Spinal cord (tissue), 10 donors: ENCODE measurements at places on chromosomes 2 and 18.

DNA sequence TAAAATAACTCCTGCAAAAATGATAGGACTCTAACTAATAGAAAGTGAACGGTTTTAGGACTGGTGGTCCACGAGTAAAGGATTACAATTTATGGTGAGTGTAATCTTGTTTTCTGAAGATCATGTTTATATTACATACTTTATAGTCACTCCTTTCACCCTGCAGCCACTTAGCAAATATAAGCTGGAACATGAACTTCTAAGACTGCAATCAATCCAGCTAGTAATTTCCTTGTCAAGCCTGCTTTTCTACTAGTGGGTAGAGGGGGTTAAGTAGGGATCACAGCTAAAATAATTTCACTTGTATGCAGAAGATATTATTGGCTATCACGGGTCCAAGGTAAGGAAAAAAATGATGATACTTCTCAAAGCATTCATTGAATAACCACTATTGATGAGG, 125.5 kb upstream of the NETO1 start:
- no peak for DNase-seq

DNA sequence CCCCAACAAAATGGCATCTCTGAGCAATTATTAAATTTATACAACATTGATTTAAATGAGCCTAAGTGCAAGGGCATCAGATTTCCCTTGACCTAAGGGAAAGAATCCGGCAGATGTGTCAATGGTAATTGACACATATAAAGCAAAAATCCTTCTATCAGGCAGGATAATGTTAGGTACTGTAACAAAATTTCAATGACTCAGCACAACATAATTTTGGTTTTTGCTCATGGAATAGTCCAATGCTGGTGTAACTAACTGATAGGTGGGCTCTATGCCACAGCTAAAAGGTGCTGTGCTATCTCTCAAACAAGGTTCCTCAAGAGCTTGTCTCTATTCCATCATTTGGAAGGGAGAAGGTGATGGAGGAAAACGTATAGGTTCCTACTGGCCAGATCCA, 68.3 kb upstream of the MEIS1 start:
- DNase-seq, result no peak

GRCh38 chr2:102061962-102062795, 70.4 kb downstream of the IL1R2 start:
- no peak for DNase-seq

GRCh38 chr2:187377340-187377739, 70.7 kb downstream of the CALCRL start:
- no peak for DNase-seq

DNA sequence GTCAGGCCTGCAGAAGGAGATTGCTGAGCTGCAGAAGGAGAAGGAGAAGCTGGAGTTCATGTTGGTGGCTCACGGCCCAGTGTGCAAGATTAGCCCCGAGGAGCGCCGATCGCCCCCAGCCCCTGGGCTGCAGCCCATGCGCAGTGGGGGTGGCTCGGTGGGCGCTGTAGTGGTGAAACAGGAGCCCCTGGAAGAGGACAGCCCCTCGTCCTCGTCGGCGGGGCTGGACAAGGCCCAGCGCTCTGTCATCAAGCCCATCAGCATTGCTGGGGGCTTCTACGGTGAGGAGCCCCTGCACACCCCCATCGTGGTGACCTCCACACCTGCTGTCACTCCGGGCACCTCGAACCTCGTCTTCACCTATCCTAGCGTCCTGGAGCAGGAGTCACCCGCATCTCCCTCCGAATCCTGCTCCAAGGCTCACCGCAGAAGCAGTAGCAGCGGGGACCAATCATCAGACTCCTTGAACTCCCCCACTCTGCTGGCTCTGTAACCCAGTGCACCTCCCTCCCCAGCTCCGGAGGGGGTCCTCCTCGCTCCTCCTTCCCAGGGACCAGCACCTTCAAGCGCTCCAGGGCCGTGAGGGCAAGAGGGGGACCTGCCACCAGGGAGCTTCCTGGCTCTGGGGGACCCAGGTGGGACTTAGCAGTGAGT, 19.4 kb downstream of the FOSL2 start:
- DNase-seq, result no peak

DNA sequence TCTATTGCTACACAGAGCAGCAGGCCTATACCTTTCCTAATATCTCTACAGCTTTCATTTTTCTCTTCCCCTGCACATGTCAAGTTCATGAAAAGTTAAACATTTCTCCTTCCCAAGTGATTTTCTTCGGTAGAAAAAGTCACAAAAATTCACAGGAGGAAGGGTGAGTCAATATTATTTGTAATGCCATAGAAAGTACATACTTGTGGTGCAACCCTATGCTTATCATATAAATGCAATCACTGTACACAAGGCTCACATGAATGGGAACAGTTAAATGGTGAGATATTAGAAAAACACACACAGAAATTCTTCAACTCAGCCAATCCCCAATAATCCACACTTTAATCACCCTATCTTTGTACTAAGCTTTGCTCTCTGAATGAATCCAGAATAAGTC, 651.6 kb downstream of the LRRTM4 start:
- DNase-seq, result no peak

GRCh38 chr18:47898055-47898454, 32.4 kb downstream of the SMAD2 start:
- no peak for DNase-seq

DNA sequence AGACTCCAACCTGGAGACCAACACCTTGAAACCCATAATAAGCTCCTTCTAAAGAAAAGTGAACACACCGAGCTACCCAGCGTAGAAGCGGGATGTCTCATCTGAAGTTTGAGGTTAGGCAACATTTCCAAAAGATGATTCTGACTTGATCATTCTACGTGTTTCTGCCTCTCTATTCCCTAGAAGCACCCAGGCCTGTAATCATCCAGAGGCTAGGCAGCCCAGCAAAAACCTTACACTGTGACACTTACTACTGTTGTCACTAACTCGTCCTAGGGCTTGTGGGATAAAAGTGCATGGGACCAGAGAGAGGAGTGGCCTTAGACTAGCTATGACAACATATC, 1.4 kb downstream of the ZBTB14 start:
- DNase-seq, result peak; percentile 3

- no peak for DNase-seq
Observed at GRCh38 chr18:54776282-54776977, 51.8 kb upstream of the RAB27B start.

GRCh38 chr2:54594048-54594447, 129.4 kb upstream of the EML6 start:
- DNase-seq, result no peak

GRCh38 chr2:190553254-190553653, 18.7 kb upstream of the NEMP2 start:
- DNase-seq, result no peak

DNA sequence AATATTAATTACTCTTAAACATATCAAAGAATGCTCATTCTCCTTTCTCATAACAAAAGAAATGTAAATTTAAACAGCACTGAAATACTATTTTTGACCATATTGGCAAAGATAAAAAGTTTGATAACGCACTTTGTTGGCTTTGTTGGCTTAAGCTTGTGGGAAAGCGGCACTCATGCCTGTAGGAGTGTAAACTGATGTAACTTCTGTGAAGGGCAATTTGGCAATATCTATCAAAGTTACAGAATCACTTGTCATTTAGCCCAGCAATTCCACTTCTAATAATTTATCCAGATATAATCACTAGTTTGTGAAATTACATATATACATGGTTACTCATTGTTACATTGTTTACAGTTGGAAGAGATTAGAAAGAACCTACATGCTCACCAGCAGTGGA, 311.8 kb upstream of the STON1 start:
- DNase-seq, result no peak

- DNase-seq, result no peak
Observed at GRCh38 chr18:50189160-50189559, 5.8 kb downstream of the MYO5B start.

- DNase-seq, result no peak
Observed at GRCh38 chr18:45102863-45103262, 422.2 kb downstream of the SETBP1 start.

GRCh38 chr2:65681503-65681902, 249.1 kb upstream of the SPRED2 start:
- DNase-seq, result no peak
